Stimulated activated CD8-positive, alpha-beta memory T cell treated with anti-CD3 and anti-CD28 coated beads, Interleukin-7, amount 100 ng/mL, for 1 hour (primary cell): ENCODE measurements at places on chromosomes 16 and 17.

DNA sequence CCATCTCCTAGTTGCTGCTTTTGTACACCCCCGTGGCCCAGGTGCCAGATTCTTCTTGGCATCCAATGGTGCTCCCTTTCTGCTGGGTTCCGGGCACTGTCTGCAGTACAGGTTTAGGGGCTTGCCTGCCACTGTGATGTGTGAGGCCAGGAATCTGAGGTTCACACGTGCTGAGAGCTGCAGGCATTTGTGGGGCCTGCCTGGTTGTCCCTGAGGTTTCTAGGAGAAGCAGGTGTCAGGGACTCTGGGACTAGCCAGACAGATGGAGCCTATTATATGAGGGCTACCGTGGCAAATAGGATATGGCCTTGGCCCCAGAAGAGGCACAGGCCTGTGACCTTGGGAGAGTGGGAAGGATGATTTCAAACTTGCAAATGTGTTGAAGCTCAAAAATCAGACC, 29.3 kb downstream of the NDEL1 start:
- no peak for DNase-seq

GRCh38 chr17:57186226-57187019, 69.9 kb upstream of the MSI2 start:
- DNase-seq, result no peak

DNA sequence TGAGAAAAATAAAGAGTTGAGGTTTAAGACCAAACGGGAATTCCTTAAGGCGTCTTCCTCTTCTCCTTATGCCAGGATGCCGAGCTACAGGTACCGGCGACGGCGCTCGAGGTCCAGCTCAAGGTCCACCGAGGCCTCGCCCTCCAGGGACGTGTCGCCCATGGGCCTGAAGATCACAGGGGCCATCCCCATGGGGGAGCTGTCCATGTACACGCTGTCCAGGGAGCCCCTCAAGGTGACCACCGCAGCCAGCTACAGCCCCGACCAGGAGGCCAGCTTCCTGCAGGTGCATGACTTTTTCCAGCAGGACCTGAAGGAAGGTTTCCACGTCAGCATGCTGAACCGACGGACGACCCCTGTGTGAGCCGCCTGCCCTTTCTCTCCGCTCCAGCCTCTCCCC, 13.7 kb upstream of the CACNG1 start:
- DNase-seq, result no peak

GRCh38 chr17:76700270-76700616, 10.5 kb downstream of the MXRA7 start:
- no peak for DNase-seq

GRCh38 chr17:74049167-74049966, 154.1 kb upstream of the RPL38 start:
- DNase-seq, result no peak

DNA sequence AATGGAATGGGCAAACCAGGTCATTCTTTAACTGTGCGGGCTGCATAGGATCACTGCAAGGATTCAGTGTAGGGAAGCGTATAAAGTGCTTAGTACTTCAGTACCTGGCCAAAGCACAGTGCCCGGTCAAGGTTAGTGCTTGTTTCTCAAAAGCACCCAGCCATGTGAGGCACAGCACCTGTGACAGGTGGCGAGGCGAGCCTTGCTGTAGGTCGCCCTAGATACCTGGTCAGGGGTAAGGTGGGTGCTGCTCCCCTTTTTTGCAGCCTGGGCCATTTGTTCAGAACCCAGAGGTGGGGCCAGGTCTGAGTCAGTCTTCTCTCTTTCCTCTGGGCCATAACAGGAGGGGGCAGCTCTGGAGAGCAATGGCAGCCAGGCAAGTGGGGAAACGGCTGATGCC, 172.0 kb downstream of the IRF8 start:
- no peak for DNase-seq

GRCh38 chr16:14225457-14225856, 154.3 kb downstream of the MRTFB start:
- DNase-seq, result no peak

DNA sequence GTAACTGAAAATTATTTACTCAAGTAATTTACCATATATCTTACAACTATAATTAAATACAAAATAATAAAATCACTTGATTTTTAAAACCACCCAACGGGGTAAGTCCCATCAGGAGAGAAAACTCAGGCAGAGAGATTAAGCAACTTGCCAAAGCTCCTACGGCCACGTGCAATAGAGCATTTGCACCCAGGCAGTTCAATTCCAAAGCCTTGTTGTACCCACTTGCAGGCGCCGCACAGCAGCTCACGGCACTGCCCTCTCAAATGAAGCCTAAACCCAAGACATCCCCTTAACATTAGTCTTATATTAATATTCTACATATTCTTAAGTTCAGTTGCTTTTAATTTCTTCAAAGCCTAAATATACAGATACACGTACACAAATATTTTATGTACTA, 75.7 kb downstream of the SPAG9 start:
- DNase-seq, result no peak

DNA sequence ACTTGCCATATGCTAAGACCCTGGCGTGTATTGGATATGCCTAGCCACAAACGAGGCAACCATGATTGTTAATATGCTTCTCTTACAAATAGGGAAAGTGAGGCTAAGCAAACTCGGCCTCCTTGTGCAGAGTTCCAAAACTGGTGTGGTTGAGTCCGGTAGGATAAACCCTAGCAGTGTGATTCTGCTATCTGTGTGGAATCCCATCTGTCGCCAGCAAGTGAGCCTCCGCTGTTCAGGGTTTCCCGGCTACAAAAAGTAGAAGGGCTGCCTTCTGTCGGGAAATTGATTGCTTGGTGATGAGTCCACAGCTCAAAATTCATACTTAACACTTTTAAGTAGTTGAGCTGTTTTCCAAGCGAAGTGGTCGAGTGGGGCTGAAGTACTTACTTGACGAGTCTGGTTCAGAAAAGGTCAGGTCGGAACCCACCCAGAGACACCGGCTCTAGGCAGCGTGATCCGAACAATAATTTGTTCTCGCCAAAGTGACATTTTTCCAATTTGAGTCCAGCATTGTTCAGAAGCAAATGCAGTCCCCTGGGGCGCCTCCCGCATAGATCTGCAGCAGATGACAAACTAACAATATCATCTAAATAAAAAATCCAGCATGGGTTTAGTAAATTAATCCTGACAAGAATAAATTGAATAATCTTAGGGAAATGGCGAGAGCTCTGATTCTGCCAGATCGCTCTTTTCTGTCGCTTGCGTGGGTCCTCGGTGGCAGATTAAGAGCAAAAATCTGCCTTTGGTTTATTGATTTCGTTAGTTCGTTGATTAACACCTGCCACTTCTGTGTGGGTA, 686.7 kb upstream of the RBFOX1 start:
- DNase-seq, result no peak

- DNase-seq, result no peak
Measured at GRCh38 chr17:67502151-67502550, 125.1 kb downstream of the PITPNC1 start.

DNA sequence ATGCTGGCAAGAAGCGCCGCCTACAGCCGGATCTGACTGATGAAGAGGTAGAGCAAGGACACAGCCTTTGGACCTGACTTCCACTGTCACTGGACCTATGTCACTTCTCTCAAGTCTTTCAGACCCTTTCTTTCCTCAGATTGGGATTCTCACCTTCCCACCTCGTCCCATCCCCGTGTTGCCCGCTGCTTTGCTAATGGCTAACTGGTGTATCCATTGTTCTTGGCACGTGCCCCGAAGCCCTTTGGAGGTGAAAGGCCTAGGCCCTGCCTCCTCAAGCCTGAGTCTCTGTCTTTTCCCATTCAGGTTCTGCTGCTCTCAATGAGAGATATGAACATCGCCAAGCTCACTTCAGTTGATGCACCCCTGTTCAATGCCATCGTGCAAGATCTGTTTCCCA, 53.3 kb upstream of the KDM6B start:
- DNase-seq, result no peak

DNA sequence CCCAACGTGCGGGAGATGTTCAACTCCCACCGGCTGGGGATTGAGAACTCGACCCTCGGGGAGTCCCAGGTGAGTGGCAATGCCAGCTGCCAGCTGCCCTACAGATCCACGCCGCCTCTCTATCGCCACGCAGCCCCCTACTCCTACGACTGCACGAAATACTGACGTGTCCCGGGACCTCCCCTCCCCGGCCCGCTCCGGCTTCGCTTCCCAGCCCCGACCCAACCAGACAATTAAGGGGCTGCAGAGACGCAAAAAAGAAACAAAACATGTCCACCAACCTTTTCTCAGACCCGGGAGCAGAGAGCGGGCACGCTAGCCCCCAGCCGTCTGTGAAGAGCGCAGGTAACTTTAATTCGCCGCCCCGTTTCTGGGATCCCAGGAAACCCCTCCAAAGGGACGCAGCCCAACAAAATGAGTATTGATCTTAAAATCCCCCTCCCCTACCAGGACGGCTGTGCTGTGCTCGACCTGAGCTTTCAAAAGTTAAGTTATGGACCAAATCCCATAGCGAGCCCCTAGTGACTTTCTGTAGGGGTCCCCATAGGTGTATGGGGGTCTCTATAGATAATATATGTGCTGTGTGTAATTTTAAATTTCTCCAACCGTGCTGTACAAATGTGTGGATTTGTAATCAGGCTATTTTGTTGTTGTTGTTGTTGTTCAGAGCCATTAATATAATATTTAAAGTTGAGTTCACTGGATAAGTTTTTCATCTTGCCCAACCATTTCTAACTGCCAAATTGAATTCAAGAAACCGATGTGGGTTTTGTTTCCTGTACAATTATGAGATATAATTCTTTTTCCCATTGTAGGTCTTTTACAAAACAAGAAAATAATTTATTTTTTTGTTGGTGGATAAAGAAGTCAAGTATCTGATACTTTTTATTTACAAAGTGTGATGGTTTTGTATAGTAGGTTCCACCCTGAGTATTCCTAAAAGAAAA, 2.3 kb downstream of the FOXC2 start:
- no peak for DNase-seq

- DNase-seq, result no peak
Measured at GRCh38 chr16:85445779-85446222, 167.3 kb upstream of the GSE1 start.
